Karpas-422 (cell line): ENCODE measurements at places on chromosomes 1 and 21.

DNA sequence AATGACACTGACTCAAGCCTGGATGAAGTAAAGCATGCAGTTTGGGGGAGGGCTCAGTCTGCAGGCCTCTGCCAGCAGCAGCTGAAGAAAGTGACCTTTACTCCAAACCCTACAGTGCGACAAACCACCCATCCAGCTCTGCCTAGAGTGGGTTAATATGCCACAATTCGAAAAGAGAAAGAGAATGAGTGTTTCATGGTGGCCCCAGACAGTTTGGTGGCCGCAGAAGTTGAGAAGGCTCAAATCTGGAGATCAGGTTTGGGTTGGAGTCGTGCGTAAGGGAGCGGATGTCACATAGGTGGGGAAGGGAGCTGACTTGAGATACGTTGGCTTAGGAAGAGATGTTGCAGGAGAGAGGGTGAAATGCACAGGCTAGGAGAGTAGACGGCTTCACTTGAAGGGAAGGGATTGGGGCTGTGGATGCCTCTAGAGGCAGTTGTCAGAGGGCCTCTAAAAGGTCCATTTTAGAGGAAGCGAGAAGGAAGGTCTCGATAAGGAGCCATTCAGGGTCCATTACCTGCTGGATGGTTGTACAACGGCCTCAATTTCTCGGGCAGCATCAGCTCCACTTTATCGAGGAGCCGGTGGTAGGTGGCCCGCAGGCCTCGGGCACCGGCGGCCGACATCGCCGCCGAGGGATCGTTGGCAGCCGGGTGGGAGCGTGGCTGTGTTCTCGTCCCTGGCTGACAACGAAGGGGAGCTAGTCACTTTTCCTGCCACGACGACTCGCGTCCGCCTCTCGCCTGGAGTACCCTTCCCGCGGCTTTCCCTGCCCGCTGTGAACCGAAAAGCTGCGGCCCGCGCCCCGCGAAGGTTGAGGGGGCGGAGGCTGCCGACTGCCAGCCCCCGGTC is 1.0 kb upstream of the DCAF6 start:
- DNase-seq: peak; percentile 81

GRCh38 chr21:44866780-44867179 is 6.7 kb downstream of the PTTG1IP start:
- DNase-seq: no peak

DNA sequence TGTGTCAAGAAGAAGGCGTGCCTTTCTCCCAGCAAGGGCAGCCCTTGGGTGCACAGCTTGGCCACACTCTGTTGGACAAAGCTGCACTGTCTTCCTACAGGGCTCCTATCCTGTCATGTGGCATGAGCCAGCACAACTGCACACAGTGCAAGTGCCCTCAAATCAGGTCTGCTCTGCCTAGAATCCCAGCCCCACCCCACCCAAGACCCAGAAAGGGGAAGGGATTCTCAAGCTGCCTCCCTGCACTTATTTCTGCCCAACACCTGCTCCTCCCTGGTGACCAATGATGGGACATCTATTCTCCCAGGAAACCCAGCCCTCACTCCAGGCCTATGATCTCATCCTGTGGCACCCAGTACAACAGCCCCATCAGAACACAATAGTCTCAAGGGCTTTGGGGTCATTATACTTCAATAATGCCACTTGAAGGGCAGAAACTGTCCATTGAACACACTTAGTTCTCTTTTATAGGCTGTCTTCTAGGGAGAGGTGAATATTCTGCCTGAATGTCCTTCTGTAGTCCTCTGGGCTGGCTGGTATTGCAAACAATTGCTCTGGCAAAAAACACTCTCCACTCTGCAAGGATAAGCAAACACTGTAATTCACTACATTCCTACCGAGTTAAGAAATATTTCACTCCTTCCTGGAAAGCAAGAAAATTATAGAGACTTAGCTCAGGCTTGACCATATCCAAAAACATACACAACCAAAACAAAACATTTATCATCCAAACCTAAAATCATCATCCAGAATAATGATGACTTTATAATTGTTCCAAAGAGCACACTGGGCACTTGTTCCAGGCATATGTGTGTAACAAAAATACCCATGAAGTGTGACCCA is 43.1 kb upstream of the IGSF3 start:
- no peak for DNase-seq

GRCh38 chr1:2025491-2025981 is 6.4 kb downstream of the GABRD start:
- DNase-seq: no peak

DNA sequence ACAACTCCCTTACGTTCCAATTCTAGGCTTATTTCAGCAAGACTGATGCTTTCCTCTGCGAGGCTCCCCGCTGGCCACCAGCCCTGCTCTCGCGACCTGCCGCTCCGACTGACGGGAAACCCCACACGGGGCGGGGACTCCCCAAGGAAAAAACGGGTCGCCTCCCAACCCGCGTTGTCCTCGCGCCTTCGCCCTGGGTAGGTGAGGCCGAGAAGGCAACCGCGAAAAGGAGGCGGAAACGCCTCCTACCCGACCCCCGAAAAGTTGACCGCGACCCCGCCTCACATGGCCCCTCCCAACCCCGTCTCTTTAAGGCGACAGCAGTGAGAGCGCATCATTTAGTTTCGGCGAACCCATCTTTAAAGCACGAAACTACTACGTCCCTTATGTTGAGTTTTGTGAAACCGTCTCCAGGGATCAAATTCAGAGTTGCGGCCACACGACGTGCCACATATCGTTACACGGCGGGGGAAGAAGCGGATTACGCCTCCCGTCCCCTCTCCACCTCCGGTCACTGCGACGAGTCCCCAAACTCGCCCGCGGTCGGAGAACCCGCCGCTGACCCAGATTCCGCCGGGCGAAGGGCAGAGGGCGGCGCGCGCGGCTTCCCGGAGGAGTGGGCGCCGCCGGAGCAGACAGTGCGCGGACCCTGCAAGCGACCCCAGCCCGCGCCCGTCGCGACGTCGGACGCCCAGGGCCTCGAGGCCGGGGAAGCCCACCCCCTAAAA is 1.2 kb downstream of the ANP32E start:
- DNase-seq: peak; percentile 94

GRCh38 chr1:156943756-156944155 is 23.3 kb downstream of the LRRC71 start:
- no peak for DNase-seq

DNA sequence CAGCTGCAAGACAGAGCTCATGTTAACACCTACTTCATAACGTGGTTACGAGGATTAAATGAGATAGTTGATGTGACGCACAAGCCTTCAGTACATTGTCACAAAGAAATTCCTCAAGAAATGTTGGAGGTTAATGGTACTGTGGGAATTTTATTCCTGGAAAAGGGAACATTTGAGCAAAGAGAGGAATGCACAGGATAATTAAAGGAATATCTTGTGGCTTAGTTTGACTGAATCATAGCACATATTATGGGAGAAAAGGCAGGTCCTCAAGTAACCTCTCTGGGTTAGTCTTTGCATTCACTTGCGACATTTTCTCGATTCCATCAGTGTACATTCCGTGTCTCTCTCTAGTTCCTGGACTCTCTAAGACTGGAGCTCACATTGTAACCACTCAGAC is 300.2 kb upstream of the DUSP10 start:
- no peak for DNase-seq

DNA sequence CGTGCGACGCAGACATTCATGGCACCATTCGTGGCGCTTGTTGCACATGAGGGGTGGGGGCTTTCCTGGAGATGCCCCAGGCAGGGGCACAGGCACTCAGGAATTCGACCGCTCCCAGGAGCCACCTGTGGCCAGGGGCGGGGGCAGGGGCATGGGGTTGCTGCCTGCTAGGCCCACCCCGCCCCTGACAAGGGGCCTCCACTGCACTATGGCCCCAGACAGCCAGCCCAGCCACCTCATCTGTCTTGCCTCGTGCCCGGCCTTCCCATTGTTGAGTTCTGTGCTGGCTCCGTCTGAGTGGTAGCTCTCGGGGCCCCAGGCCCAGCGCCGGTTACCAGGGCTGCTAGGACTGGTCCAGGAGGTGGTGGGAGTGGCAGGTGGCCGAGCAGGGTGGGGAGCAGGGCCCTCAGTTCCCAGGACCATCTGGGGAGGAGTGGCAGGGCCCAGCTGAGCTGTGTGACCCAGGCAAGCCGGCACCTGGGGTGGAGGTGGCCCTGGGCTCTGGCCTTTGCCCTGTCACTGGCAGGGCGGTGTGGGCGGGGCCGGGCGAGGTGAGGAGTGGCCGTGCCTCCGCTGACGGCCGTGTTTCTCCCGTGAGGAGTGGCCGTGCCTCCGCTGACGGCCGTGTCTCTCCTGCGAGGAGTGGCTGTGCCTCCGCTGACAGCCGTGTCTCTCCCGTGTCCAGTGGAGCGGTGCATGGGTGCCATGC is 1.9 kb downstream of the PLCH2 start:
- DNase-seq: no peak

DNA sequence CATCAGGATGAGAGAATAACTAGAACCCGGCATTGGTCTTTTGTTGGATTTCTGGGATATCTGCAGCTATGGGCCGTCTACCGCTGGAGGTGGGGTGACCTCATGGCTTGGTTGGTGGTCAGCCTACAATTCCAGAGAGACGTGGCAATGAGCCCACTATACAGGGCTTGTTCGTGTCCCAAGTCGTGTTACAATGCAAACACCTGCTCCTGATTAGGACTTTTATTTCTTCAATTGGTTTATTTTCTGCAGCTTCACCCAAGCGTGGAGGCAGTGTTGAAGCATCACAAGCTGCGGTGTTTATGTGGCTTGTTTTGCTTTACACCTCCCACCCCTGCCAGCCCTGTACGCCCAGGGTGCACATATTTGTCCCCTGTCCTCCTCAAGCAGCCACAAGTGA is 211.7 kb upstream of the TMEM51 start:
- DNase-seq: no peak

DNA sequence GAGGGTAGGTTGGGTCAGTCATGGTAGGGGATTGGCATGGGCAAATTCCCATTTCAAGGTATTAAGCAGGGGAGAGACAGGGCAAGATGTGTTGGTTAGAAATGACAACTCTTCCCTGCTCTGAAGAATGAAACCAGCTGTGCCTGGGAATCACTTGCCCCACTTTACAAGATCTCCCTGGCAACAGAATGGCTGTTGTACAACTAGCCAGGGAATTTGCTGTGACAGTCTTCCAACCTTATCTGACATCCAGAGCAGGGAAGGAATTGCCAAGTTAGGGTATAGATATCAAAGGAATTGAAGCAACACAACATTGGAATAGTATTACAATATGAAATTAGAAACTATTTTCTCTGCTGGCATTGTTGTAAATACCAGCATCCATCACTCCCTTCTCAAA is 154.7 kb downstream of the CACNA1E start:
- no peak for DNase-seq

GRCh38 chr1:67582625-67583461 is 102.2 kb upstream of the GADD45A start:
- no peak for DNase-seq

DNA sequence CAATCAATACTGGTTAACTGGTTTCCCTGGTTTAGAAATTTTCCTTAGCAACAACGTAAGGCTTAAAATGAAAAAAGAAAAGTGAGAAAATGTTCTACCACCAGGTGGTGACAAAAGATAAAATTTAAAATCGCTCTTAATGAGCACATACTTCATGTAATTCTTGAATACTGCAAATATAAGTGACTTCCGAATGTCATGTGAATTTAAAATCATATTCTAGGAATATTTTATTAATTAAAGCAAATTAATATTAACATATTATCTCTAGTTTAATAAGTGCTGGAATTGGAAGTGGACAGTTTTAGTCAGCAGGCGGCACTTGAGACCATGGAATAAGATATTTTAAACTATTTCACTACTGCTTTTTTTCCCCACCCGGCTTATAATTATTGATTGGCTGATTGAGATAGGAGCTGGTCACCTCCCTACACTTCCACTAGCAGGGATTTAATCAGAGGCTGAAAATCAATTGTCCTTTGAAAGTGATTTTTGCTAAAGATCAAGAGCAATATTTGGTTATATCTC is 5.0 kb upstream of the ADAMTS1 start:
- peak; percentile 78 for DNase-seq

DNA sequence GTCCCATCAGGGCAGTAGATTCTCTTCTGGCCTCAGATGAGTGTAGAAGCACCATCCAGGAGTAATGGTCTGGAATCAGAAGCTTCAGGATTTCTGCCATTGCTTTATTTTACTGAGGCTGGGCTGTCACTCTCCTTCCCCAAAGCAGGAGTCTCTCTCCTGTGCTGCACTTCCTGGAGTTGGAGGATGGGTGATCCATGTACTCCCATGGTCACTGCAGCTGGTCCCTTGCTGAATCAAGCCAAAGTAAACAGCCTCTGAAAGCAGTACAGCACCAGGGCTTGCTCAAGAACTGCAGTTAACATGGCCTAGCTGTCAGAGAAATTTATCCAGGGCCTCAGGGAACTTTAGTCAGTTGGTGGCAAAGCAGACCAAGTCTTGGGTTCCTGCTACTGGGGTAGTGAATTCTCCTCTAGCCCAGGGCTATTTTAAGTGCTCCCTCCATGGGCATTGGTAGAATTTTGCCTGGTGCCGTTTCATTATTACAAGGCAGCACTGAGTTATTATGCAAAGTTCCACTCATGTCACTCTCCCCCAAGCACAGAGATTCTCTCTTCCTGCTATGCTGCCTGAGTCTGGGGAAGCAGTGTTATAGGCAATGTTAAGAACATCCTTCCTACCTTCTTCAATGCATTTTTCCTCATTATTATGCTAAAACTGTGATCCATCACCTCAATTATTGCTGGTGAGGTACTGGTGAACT is 29.5 kb downstream of the DRAM2 start:
- DNase-seq: no peak

DNA sequence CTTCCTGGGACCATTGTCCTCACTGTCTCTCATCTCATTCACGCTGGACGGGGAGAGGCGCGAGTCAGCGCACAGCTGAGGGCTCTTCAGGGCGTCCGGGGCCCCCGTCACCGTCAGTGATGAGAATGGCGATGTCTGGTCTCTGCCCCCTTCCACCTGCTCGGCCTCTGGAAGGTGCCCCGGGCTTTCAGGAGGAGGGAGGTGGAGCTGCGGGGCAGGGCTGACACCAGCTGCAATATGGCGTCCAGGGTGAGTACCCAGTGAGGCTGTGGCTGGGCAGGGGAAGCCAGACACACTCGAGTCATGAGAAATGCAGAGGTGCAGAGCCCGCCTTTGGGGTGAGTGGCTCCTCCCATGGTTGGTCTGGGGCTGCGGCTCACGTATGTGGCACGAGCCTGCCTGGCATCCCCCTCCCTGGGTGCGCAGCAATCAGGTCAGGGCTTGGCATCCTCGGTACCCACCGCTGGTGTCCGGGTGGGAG is 15.1 kb downstream of the MORN1 start:
- no peak for DNase-seq
